ENCODE measurements at places on chromosomes 2 and 18.

DNA sequence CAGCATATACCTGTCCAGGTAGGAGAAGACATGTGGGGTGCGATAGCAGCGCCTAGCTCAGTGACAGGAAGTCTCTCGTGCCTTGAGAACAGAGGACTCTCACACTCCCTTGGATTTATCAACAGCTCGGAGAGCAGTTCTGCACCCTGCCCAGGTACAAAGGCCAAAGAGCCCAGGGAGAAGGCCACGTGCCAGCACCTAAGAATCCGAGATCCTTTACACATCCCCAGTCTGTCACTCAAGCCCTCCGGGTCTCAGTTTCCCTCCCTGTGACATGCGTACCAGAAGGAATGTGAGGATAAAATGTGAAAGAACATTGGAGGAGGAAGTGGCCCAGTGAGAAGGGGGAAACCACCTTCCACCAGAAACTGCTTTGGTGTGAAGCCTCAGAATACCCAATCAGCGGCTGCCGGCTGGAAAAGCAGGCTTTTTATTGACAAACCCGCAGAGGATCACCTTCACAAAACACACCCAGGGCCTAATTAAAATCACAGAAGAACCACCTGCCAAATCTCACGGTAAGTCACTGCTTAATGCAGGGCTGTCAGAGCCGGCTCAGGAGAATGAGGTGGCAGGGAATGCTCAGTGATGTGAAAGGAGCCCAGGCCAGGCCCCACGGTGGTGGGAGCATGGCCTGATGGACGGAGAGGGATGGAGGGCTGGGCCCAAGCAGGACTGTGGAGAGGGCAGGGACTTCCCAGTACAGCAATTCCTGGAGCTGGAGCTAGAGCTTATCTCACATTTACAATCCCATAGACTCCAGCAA lies 66.3 kb downstream of the MYO5B start:
- DNase-seq: no peak

- no peak for DNase-seq
Observed at GRCh38 chr2:189181706-189182105, 2.1 kb upstream of the COL5A2 start.

DNA sequence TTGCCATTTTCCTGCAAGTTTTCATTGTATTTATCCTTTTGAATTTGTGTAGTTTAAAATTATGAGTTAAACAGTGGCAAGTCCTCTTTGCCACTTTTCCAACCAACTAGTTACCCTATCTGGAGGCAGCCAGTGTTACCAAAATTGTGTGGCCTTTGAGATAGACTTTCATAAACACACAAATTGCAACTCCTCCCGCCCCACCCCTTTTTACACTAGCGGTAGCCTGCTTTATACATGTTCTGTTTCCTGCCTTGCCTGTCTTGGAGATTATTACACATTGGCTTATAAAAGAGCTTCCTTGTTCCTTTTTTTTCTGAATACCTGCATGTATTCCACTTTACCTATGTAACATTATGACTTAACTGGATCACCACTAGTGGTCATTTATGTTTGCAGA lies 56.5 kb downstream of the RPIA start:
- no peak for DNase-seq

DNA sequence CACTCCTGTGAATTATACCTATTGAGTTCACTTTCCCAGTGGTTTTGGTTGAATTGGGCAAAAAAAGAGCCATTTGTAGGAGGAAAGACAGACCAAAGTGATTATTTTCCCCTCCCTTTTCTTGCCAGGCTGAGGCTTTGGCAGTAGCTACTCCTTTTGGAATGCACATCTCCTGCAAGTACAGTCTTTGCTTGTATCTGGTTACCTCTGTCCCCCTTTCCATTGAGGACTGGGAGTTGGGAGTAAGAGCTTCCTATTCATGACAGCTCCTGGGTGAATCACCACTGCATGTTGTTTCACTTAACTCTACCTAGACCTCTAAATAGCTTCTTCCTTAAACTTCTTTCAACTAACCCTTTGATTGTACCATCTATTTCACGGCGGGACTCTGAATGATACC lies 695.3 kb upstream of the ZNF804A start:
- DNase-seq: no peak

Data from stimulated activated CD4-positive, alpha-beta T cell treated with anti-CD3 and anti-CD28 coated beads, Interleukin-2, amount 100 ng/mL, for 24 hours (primary cell).